DND-41 (cell line): ENCODE measurements at places on chromosomes 13 and 19.

DNA sequence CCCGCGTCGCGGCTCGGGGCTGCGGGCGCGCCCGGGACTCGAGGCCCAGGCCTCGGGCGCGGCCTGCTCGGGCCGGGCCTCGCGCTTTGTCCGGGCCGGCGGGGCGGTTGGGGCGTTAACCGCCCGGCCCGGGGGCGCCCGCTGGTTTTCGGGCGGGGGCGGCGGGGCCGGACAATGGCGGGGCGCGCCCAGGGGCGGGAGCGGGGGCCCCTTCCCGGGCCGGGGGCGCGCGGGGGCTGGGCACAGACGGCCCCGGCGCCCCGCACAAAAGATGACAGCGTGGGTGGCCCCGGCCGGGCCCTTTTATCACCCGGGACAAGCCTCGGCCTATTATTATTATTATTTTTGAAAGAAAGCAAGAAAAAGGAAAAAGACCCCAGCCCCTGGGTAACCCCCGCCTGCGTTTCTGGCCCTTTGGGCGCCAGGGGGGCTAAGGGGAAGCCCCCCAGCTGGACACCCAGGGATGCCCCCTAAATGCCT, 419 bp downstream of the KDM4B start:
- no peak for DNase-seq

DNA sequence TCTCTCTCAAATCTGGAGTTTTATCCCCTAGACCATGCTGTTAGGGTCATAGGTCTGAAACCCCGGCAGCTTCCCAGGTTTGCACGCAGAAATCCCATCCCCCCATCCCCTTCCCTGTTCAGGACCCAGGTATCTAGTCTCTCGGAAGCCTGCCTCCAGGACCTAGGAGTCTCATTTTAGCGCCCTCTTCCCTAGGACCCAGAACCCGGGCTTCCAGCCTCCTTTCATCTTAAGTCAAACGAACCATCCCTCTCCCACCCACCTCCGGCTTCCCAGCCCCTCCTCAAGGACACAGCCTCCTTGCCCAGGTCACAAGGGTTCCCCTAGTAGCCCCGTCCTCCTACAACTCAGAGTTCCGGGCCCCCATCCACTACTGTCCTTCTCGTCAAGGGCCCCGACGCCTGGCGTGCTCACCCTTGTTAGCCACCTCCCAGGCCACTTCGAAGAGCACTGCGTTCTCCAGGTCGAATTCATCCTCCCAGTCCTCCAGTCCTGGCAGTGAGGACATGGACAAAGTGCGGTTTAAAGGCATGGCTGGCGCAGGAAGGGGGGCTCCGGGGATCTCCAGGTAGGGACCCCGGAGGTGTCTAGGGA, 431 bp downstream of the GYS1 start:
- no peak for DNase-seq

DNA sequence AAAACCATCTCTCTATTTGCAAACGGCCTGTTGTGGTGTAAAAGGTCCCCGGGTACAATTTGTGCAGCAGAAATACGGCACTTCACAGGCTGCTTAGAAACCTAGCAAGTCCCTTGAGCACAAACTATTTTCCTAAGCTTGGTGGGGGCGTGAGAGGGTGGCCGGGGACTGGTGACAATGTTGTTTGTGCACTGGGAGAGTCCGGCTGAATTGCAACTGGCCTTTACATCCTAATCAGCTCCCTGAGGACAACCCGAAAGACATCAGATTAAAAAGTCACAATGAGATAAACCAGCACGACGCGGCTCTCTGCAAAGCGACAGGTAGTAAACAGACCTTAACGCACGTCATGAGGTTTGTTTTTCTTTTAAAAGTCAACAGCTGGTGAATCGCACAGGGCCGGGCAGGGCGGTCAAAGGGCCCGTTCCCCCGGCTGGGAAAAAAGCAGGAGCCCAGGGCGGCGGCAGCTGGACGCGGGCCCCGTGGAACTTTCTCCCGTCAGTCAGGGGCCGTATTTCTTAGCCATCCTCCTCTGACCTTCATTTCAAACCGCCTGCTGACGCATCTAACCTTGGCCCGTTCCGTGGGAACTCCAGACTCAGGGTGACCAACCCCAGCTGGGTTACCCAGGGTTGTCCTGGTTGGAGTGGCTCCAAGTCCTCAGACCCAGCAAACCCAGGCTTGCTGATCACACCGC, 112.3 kb downstream of the GADD45B start:
- DNase-seq, result no peak

DNA sequence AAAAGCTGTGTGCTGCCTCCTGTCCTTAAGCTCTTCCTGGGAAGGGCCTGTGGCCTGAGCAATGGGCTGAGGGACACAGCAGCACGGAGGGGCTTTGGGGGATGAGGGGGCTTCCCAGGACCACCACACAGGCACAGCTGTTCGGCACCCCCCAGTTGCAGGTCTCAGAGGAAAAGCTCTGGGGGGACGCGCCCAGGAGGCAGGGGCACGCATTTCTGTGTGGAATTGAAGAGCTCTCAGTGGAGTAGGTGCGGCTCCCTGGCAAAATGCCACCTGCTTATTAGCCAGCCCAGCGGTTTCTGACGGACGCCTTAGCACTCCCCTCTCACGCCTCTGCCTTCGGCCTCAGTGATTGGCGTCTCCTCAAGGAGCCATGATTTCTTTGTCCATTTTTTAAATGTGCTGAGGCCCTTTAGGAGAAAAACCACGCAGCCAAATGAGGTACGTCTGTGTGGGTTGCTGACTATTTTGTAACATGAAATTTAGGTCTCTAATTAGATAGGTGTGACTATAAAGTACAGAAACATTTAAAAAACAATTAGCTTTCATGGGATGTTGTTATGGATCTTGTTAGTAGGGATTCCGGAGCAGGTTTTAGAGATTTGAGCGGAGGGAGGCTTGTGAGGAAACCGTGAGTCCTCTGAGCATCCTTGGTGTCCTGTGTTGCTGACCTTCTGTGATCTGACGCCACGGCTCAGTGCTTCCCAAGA, 4.0 kb downstream of the MCF2L start:
- no peak for DNase-seq

- no peak for DNase-seq
These were observed 1092.3 kb downstream of the EFNB2 start for GRCh38 chr13:105442949-105443699.

GRCh38 chr19:16198370-16198651, 600 bp downstream of the AP1M1 start:
- no peak for DNase-seq

- DNase-seq, result no peak
These were observed 816.9 kb upstream of the SLC10A2 start for GRCh38 chr13:103883164-103883563.

- DNase-seq, result no peak
These were observed 38.6 kb upstream of the ITM2B start for GRCh38 chr13:48194379-48194754.

DNA sequence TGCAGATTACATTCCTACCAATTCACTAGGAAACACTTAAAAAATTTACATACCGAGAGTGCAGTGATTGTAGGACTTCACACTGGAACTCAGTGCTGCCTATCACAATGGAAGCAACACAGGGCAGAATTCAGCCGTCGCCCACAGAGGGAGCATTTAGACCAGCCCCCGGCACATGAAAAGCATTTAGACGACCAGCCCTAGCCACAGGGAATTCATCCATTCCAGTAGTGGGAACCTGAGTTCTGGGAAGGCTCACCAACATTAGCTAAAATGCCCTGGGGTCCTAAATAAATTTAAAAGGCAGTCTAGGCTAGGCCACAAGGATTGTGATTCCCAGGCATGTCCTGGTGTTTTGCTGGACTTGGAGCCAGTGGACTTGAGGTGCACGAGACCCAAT, 155.2 kb downstream of the LIG4 start:
- DNase-seq, result no peak

GRCh38 chr13:26976313-26976712, 195.3 kb downstream of the USP12 start:
- no peak for DNase-seq

- DNase-seq, result no peak
These were observed 904.8 kb upstream of the PCDH20 start for GRCh38 chr13:62320129-62321108.

DNA sequence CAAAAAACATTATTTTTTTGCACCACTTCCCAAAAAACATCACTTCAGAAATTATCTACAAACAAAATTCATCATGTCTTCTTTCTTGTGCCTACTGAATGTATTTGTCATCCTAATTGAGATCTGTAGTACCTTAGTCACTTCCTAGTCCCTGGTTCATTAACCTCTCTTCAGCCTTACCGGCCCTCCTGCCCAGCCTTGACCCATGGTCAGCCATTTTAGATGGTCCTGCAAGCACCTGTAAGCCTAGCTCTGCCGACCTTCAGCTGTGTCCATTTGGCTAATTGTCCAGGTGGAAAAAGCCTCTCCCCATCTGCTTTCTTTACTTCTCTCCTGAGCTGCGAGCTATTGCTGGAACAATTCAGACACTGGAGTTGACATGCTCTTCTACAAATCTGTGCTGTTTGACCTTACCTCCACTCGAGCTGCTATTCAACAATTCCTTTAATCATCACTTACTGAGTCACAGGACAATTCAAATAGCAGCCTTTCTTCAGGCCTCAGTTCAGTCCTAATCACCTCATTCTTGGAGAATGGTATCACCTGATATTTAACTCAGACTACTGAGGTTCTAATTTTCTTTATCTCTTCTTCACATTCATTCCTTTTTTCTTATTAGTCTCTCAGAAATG, 882.5 kb downstream of the PCDH9 start:
- DNase-seq, result no peak

GRCh38 chr19:1161716-1162115, 12.4 kb downstream of the SBNO2 start:
- DNase-seq, result no peak

DNA sequence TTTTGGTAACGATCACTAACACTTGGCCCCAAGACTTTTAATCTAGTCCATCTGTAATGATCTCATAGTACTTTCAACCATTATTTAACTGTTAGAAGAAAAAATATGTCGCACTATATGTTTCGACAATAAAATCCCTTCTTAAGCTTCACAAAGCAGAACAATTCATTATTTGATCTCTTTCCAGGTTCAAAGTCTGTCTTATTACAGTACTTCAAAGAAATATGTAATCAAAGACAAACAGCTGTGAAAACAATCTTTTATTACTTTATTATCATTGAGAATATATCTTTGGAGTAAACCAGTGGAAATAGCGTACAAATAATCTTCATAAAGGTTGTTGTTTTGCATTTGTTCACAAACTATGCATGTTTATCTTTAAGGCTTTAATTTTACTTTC, 93.5 kb downstream of the DACH1 start:
- DNase-seq, result no peak

GRCh38 chr13:80871481-80871880, 530.6 kb upstream of the SPRY2 start:
- DNase-seq, result no peak

- no peak for DNase-seq
These were observed 12.0 kb downstream of the ZSWIM9 start for GRCh38 chr19:48182434-48182833.

GRCh38 chr13:107866032-107866940, 349.1 kb downstream of the LIG4 start:
- DNase-seq, result no peak

DNA sequence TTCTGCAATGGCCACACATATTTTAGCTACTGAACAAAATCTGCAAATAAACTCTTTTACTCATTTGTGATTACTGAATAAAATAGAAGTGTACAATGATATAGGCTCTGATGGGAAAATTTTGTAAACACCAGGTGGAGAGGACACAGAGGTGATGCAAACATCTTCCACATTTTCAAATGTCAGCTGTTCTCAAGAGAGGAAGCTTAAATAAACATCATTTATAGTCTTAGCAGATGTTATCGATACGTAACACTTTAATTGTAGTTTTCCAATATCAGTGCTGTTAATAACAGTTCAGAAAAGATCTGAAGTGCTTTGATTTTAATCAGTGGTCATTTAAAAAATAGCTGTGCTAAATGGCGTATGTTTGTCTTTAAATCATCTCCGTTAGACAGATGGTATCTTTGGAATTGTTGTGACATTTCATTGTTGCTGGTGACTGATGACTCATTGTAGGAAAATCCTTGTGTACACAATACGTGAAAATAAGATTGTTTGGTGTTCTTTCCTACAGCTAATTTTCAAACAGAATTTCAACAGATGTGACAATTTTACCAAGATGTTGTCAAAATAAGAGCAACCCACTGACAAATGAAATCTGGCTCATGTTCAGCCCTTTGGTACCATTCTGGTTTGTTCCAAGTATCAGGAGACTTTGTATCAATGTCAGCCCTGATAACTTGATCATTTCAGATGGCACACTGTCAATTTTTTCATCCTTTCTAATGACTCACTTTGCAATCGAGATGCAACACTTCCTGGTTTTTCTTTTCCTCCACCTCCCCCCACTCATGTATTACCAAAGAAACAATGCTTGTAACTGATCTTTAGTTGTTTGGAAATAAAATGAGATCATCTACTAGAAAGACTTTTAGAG, 516.0 kb downstream of the DCT start:
- DNase-seq, result no peak

- DNase-seq, result no peak
These were observed 24.7 kb downstream of the IRS2 start for GRCh38 chr13:109761695-109762094.

DNA sequence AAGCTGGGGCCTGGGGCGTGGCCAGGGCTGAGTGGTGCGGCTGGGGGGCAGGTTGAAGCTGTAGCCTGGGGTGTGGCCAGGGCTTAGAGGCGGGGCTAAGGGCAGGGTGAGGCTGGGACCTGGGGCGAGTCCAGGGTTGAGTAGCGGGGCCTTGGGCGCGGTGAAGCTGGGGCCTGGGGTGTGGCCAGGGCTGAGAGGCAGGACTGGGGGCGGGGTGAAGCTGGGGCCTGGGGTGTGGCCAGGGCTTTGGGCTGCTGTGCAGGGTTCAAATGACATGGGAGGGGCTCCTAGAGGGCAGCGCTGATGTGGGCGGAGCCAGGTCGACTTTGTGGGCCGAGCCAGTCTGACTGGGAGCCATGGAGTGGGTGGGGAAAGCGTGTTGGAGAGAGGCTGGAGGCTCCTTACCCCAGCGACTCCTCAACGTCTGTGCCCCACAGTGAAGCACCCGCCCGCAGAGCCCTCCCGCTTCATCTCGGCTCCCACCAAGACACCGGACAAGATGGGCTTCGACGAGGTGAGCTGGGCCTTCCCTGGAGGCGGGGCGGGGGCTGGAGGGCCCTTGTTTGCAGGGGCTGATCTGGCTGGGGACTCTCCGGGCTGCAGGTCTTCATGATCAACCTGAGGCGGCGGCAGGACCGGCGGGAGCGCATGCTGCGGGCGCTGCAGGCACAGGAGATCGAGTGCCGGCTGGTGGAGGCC, 21.5 kb downstream of the COLGALT1 start:
- DNase-seq, result peak; percentile 65

DNA sequence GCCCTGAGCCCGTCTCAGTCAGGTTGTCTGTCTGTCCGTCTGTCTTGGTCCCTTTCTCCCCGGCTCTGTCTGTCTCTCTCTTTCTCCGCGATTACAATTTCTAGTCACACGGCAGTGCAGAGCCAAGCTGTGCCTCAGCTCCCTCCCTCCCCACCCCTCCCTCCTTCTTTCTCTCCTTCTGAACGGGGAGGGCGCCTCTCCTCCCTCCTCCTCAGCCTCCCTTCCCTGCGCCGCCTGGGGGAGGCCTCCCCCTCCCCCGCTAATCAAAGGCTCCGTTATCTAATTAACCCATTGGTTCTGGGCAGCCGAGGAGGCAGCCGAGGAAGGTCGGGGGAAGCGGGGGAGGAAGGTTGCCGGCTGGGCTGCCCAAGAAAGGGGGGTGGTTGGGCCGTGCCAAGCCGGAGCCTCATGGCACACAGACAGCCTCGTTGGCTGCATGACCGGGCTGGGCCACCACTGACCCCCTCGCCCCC, 16.5 kb downstream of the LRRC4B start:
- DNase-seq, result no peak
